Glutamatergic neuron (in vitro differentiated cells): ENCODE measurements at places on chromosomes 4 and X.

DNA sequence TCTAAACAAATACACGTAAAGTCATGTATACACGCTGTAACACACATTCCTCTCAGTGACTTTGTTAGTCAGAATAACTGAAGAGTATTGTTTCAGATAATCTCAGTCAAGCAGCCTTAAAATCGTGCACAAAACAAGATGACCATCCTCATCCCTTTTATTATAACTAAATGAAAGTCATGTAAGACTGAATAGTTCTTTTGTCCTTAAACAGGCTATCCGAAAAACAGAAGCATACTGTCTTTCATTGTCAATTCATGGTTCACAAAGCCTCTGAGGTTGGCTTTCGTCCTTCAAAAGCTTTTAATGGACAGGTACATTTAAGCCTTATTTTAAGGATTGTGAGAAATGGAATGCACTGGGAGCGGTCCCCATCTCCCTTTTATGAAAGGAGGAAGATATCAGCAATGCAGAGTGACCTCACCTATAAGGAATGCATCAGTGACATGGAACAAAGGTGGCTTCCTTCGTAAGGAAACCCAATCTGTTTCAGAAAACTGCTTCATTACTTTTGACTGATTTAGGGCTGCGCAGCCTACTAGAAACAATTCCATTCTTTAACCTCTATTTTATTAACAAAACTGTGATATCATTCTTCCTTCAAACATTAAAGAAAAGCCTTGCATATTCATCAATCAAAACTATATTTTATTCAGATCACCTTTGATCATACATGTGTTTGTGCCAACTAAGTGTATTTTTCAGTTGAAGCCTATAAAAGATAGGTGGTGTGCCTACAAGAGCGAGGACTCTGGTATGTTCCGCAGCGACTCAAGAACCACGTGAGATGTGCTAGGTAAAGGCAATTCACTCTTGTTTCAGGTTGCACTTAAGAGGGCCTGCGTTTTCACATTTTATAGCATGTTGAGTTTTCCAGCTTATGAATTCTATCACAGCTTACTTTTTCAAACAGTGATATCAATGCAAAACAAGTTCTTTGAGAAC, 19.2 kb downstream of the SH3RF1 start:
- DNase-seq = no peak

- no peak for DNase-seq
Measured at GRCh38 chr4:54172156-54172555, 56.9 kb upstream of the PDGFRA start.

- no peak for DNase-seq
Measured at GRCh38 chr4:8728536-8729407, 136.2 kb downstream of the CPZ start.

- no peak for DNase-seq
Measured at GRCh38 chrX:96798982-96799381, 84.7 kb upstream of the RPA4 start.

DNA sequence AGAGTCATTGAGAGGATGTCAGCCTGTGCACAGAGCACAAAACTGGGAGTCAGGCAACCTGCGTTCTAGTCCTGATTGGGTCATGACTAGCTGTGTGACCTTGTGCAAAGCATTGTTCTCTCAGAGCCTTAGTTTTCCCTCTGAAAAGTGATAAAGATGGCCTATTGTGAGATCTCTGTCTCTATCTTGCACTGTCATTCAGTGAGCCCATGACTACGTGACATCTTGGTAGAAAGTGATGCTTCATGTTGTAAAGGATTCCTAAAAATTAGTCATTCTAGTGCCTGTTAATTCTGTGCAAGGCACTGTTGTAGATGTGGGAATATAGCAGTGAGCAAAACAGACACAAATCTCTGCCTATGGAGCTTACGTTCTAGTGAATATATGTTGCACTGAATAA, 2.5 kb downstream of the PGRMC1 start:
- DNase-seq = no peak
